GM19239 (cell line): ENCODE measurements at places on chromosomes 1 and 21.
A peak's percentile ranks its signal among the peaks of the same experiment; 100 is the strongest.

- no peak for DNase-seq
Measured at GRCh38 chr1:118081387-118081786, 103.6 kb downstream of the SPAG17 start.

DNA sequence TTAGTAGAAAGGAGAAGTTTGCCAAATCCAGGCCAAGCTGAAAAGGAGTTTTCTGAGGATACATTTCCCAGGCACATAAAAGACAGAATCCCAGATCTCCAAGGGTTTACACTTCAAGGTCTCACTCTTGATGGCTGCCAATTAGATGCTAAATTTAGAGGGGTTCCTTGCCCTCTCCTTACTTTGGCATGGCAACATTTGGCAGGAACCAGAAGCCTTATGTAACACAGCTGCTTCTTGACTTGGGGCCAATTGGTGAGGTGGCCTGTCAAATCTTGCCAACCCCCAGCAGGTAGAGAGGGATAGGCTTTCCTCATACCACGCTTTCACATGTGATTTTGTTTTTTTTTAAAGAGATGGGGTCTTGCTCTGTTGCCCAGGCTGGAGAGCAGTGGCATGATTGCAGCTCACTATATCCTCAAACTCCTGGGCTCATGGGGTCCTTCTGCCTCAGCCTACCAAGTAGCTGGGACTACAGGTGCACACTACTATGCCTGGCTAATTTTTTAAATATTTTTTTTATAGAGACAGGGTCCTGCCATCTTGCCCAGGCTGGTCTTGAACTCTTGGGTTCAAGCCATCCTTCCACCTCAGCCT lies 25.2 kb upstream of the NKAIN1 start:
- DNase-seq: no peak

GRCh38 chr1:161068306-161069234 lies 1.1 kb downstream of the ARHGAP30 start:
- peak; percentile 81 for DNase-seq

- no peak for DNase-seq
Measured at GRCh38 chr1:247089616-247090375, 11.2 kb upstream of the ZNF670 start.

DNA sequence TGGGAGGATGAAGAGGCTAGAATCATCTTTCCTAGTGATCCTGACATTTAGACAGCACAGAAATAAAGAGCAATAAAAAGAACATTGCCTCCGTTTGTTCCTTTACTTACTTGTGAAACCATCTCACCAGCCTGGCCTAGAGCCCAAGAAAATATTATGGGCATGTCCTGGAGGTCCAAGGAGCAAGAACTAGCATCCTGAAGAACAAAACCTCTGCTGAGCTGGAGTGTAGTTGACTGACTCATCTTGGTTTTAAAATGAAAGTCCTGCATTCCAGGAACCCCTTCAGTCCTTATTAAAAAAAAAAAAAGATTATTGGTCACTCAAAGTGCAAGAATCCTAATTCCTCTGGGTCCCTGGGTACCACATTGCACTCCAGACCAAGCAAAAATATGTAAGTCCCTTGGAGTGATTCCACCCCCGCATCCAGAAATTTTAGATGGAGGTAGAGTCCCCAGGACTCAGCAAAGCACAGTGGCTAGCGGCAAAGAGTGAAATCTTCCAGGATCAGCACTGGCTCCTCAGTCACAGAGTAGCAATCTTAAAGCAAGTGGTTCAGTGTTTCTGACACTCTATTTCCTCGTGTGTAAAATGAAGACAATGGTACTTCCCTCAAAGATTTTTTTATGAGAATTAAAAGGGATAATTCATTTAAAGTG lies 7.0 kb downstream of the SMCP start:
- DNase-seq: no peak

DNA sequence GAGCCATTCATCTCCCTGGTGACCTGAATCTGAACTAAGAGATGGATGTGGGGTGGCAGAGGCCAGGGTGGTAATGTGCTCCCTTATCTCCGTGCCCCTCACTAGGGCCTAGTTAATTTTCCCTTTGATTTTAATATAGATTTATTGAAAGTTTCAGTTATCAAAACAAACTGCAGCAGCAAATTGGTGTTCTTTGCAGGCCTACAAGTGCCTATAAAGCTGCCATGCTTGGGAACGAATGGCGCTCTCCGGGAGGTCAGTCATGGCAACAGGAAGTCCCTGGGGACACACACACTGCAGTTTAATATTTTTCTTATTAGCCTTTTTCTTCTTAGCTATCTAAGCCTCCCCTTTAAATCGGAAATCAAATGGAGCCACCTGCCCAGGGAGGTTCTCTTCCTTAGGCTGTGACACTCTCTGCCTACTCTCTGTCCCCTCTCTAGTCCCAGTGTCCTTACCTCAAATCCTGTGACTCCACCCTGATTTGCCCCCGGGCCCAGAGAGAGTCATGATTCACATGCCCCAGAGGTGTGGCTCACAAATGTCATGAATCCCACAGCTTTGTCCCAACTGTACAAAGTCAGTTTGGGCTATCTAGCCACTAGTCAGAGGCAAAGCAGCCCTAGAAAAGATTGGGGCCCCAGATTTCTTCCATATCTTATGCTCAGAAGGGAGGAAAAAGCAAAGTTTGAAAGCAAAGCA lies 4.3 kb upstream of the ERI3 start:
- no peak for DNase-seq

DNA sequence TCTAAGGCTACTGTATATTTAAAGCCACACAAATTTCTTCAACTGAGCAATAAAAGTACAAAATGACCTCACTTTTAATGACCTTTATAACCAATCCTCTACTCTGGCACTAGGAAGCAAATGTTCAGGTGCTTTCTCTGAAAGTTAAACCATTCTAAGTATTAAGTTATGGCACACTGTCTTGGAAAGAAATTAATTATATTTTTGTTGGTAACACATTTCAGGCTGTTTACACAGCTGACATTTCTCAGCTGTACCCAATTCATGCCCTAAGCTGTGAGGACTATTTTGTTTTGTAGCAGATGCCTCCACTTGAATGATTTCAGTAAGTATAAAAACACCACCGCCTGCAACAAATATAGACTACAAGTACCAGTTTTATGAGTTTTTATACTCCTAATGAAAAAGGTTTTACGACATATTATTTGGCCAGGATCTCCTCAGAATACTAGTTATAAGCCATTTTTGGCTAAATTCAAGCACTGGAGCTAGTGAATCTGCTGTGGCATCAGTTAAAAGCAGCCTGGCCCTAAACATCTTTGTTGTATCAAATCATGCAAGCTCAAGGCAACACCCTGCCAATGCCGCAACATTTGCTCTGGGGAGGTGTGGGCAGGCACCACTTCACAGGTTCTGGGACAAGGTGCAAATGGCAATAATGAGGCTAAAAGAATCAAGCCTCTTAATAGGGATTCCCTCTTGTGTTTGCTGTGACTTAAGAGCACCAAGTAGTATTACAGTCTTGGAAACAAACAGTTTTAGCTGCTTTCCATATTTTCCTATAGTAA lies 228.4 kb upstream of the DMRTA2 start:
- DNase-seq: no peak

DNA sequence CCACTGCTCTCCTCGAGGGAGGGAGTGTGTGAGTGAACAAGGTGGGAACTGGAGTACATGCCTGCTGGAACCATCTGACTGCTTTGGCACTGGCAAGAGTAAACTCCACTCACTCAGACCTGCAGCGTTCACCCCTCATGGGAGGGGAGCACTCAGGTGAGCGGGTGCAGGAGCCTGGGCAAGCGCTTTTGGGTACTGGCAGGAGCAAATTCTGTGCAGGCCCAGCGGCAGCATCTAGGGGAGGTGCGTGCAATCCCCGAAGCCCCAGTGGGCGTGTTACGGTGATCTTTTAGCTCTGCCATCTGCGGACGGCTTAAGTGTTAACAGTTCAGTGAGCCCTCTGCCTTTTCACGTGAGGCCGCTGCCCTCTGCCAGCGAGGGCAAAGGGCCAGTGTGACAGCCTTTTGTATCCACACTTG lies 127.4 kb downstream of the PATJ start:
- DNase-seq: no peak

- no peak for DNase-seq
Measured at GRCh38 chr1:200245473-200245872, 164.4 kb downstream of the ZNF281 start.

DNA sequence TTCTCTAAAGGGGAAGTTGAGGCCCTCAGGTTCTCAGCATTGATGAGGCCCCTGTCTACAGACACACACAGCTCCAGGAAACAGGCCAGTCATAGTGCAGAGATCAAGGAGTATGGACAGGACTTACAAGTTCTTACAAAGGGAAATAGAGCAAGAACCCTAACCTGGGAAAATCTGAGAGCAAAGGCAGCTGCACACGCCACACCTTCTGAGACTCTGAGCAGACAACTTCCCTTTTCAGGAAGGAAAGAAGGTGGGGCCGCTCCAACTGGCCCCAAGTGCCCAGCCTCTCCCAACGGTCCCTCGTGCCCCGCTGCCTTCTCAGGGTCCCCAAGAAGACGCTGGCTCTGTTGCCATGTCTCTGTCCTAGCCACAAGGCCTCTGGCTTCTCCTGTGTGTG lies 3.6 kb downstream of the NOC2L start:
- no peak for DNase-seq

DNA sequence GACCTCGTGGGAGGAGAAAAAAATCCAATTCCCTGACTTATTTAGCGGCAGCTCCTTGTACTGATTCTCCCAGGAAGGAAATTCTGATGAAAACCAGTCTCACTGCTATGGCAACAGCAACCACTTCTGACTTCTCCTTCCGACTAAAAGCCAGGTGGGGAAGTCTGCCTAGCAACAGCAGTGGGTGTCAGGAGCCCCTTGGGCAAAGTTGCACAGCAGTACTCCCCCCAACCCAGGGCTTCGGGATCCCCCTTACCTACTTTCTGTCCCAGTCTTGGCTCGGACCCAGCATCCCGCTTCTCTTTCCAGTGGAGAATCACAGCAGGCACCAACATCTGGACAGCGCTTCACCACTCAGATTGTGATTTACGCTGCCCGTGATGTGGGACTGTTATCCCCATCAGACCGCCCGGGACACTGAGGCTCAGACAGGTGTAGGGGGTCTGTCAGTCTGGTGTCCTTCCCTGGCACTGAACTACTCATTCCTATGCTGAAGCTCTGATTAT lies 24.6 kb downstream of the NKAIN1 start:
- no peak for DNase-seq

GRCh38 chr1:89169166-89169565 lies 6.6 kb downstream of the GBP7 start:
- DNase-seq: no peak

DNA sequence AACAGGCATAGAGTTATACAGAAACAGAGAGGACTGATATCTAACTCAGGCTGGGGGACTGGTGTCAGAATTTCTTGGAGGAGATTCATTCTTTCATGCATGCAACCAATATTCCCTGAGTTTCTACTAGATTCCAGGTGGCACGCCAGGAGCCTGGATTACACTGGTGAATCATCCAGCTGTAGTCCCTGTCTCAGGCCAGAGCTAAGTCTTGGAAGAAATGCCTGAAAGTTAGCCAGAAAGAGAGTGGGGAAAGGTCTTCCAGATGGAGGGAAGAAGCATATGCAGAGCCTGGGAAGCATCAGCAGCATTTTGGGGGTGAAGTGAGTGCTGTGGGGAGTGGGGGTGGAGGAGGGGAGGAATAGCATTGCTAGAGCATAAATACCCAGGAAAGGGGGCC lies 239.1 kb downstream of the OMA1 start:
- no peak for DNase-seq

GRCh38 chr1:23594927-23595353 lies 35.6 kb upstream of the ID3 start:
- DNase-seq: no peak

DNA sequence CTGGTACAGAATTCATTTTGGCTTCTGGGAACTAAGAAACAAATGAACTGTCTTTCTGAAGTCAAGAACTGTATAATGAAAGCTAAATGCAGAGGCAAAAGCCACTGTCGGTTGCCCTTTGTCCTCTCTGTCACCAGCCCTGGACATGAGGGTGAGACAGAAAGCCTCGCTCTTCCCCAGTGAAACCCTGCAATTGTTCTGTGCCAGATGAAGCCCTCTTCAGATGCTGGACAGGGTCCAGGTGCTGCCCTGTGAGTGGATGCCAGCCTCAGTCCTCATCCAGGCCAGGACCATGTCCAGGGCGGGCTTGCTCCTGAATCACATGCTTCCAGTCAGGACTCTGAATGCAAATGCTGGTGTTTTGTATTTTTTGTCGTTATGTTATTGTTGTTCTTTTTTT lies 138.7 kb downstream of the RUNX1 start:
- DNase-seq: no peak

GRCh38 chr1:65264197-65264929 lies 45.0 kb upstream of the DNAJC6 start:
- no peak for DNase-seq

GRCh38 chr21:43345746-43346409 lies 81.1 kb downstream of the SIK1 start:
- DNase-seq: no peak

DNA sequence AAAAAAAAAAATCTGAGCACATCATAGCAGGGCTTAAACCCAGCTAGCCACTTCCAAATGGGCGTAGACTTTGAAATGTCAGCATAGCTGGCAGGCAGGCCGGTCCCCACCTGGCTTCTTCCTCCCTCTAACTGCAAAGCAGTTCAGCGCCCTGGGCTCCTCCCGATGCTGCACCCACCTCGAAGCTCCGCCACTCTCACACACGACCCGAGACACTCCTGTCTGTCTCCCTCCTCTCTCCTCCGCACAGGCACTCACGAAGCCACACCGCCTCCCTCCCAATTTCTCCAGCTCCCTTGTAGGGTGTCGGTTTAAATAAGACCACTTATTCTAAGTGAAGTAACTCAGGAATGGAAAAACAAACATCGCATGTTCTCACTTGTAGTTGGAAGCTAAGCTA lies 301.3 kb downstream of the NPHP4 start:
- DNase-seq: no peak

GRCh38 chr21:31191553-31191952 lies 152.5 kb downstream of the TIAM1 start:
- DNase-seq: no peak

GRCh38 chr1:211619033-211619996 lies 40.4 kb upstream of the SLC30A1 start:
- DNase-seq: no peak

DNA sequence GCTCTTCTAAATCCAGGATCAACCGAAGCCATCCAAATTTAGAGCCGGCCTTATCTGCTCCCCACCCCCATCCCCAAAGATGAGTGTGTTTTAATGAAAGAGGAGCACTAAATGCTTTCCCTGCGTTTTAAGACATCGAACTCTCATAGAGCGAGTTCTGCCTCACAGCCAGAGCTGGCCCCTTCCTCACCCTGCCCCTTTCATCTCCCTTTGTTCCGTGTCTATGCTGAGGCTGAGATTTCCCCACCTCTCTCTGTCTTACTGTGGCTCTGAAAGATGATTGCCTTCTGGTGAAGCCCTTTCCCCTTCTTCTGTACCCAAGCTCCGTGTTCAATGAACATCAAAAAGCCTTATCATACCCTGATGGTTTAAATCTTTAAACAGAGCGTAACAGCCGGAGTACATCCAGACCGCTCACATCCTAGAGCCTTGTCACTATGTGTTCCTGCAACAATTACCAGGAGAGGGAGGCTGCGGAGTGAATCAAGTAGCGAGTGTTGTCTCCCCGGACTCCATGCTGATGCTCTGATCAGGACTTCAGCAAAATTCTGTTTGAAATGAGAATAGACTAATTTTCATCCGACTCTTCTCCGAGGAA lies 110.1 kb downstream of the ZNF326 start:
- DNase-seq: no peak
